ENCODE measurements at places on chromosomes 13 and 19.

GRCh38 chr13:36820222-36820621 lies 1.2 kb downstream of the RFXAP start:
- no peak for DNase-seq

- no peak for DNase-seq
These were observed 9.9 kb upstream of the RCBTB2 start for GRCh38 chr13:48542581-48543341.

GRCh38 chr13:21365574-21365973 lies 93.5 kb downstream of the ZDHHC20 start:
- DNase-seq: no peak

GRCh38 chr19:45577111-45577905 lies 7.3 kb downstream of the OPA3 start:
- DNase-seq: peak; percentile 99

- DNase-seq: peak; percentile 26
These were observed 3.3 kb upstream of the OPA3 start for GRCh38 chr19:45587873-45588272.

GRCh38 chr13:34469196-34469986 lies 472.7 kb upstream of the NBEA start:
- DNase-seq: peak; percentile 18

- DNase-seq: no peak
These were observed 5.7 kb upstream of the PNPLA6 start for GRCh38 chr19:7529610-7530490.

GRCh38 chr13:110610955-110611595 lies 4.3 kb upstream of the NAXD start:
- no peak for DNase-seq

- no peak for DNase-seq
These were observed 2.1 kb downstream of the DMKN start for GRCh38 chr19:35511337-35511736.

DNA sequence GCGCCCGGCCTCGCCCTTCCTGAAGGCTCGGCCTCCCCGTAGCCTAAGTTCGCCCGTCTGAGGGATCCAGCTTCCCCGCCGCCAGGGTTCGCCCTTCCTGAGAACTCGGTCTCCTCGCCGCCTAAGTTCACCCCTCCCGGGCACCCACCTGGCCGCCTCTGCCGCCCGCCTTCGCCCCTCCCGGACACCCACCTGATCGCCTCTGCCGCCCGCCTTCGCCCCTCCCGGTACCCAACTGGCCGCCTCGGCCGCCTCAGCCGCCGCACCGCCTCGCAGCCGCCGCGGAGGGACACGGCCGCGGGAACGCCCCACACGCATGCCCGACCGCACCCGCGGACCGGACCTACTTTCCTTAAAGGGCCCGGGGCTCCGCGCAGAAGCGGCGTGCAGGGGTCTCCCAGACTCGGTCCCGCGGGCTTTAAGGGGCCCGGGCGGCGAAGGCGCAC lies at the start of gene MOB3A:
Gene MOB3A (minus strand): TSS at position 293 of the 446 bp plus-strand sequence. CDS start 17,766 bp downstream, outside the sequence.
- no peak for DNase-seq

GRCh38 chr19:38079926-38080380 lies 144.1 kb downstream of the DPF1 start:
- DNase-seq: peak; percentile 40

DNA sequence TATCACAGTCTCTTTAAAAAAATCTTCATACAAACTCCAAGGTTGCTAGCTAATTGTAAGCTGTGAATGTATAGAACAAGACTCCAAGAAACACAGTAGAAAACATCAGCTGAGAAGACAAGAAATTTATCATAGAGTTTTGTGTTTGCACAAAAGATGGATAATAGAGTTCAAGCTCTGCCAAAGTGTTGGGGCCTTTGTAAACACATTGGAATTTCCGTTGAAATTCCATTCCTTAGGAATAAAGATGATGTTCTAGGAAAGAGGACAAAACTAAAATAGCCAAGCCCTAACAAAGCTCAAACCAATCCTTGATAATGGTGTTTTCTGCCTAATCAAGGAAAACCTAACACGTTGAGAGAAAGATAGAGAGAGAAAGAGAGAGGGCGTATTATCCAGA lies 20.6 kb downstream of the LRRC63 start:
- no peak for DNase-seq

- DNase-seq: no peak
These were observed 6.3 kb downstream of the THSD1 start for GRCh38 chr13:52399708-52400107.

GRCh38 chr19:46606019-46606418 lies 4.9 kb downstream of the CALM3 start:
- DNase-seq: no peak

DNA sequence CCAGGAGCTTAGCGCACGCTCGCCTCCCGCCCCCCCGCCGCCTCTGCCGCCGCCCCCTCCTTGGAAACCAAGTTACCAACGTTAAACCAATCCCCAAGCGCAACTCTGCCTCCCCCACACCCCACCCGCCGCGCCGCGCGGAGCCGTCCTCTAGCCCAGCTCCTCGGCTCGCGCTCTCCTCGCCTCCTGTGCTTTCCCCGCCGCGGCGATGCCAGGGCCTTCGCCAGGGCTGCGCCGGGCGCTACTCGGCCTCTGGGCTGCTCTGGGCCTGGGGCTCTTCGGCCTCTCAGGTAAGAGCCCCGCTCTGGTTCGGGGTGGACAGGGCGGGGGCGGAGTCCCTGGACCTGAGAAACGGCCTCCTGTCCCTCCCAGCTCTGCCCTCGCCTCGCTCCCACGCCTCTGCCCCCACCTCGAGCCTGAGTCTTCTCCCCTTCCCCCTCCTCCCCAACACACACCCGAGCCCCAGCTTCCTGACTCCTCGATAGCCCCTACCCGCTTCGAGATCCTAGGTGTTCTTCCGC lies at the start of gene ICAM5:
Gene ICAM5 (plus strand): TSS at position 117 of the 521 bp plus-strand sequence. CDS start 92 bp downstream, at position 209.
- no peak for DNase-seq

DNA sequence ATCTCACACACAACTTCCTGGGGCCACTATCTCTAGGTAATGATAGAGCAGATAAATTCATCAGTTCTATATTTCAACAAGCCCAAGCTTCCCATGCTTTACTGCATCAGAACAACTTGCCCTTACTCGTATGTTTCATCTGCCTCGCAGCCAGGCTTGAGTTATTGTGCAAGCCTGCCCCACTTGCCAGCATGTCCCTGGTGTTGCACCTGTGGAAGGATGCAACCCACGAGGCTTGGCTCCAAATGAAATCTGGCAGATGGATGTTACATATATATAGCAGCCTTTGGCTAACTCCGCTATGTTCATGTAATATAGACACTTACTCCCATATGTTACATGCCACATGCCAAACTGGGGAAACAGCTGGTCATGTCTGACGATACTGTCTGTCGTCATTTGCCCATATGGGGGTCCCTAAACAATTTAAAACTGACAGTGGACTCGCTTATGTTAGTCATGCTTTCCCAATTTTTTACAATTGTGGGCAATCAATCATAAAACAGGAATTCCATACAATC lies 6.2 kb downstream of the ERVK3-1 start:
- DNase-seq: no peak

DNA sequence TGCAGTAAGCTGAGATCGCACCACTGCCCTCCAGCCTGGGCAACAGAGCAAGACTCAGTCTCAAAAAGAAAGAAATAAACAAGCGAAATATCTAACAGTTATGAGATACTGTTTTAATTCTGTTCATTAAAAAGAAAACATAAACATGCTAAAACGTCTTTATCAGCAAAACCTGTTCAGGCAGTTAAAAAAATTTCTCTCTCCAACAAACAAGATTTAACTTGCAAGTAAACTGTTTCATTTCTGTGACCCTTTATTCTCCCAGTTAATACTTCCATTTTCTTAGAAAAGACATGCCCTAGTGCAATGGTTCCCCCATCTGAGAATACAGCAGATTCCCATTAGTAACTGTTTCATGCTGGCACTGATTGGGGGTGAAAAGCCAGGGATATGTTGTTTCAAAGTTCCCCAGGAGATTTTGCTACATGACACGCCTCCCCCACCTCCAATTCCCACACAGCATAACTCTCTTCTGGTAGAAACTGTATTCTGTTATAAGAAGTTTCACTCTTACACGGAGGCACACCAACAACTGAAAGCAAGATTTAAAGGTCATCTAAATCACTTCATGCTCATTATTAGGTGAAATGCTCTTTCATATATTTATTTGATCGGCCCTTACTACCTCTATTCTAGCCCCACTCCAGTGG lies 24.4 kb downstream of the ELF1 start:
- no peak for DNase-seq

DNA sequence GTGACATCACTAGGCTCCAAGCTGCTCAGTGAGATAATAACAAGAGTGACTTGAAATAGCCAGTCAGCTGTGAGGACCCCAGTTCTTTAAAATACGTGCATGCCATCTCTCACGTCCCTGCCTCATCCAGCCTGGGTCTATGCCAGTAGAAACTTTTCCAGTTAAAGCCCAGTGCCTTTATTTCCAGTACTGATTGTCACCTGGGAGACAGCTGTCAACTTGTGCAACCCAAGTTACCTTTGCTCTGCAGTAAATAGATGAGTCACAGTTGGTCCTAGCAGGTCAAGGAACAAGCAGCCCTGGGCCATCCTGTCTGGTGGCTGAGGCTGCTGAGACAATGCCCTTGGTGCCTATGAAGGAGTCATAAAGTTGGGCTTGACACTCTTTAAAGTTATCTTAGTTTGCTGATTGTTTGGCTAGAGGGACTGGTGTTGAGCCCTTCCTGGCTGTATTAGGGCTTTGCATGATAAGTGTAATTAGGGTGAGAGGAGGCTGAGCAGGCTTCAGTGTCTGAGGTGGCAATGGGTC lies 228.7 kb downstream of the LACC1 start:
- peak; percentile 62 for DNase-seq

DNA sequence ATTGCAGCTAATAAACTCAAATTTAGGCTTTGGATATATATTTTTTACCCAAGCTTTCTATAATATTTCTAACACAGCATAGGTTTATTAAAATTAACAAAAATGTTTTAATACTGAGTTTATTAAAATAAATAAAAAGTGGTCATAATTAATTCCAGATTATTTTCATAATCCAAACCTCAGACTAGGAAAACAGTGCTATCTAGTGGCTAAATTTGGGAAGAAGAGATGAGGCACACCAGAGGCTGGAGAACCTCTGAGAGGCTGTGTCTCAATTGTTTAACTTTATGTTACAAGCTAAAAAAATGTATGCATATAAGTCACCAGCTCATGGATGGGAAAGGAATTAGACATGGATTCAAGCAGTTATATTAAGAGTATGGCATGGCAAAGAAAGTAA lies 392.5 kb downstream of the DIAPH3 start:
- no peak for DNase-seq

DNA sequence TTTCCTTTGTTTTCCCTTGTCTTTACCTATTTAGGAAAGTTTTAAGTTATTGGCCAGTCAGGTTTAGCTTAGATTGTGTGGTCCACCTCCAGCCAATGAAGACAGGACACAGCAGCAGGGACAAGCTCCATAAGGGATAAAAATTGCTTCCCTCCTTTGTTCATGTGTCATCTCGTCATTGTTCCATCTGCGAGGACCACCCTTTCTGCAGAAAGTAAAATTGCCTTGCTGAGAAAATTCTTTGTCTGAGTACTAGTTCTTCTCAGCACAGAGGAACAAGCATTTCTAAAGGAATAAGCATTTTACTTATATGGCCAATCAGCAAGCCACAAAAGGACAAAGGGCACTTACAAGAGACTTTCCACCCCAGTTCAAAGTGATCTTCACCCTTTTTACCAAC lies 11.4 kb downstream of the ZNF560 start:
- DNase-seq: no peak

DNA sequence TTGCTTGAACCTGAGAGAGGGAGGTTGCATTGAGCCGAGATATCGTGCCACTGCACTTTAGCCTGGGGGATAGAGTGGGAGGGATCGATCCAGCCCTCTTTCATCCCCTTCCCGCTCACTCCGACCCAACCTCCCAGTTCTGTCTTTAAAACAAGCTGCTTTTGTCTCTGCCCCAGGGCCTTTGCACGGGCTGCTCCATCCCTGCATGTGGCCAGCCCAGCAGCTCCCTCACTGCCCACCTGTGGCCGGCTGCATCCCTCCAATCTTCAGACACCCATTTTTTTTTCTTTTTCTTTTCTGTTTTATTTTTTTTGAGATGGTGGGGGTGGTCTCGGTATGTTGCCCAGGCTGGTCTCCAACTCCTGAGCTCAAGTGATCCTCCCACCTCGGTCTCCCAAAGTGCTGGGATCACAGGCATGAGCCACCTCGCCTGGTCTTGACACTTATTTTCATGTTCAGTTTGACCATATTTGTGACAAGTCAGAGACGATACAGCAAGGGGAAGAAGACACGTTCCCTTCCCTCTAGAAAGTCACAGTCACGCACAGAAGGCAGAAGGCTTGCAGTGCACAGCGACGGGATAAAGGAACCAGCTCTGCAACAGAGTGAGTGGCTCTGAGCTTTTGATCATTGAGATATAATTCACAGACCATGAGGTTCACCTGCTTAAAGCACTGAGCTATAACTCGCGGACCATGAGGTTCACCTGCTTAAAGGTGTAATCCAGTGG lies 31.8 kb downstream of the EFNA2 start:
- DNase-seq: no peak

DNA sequence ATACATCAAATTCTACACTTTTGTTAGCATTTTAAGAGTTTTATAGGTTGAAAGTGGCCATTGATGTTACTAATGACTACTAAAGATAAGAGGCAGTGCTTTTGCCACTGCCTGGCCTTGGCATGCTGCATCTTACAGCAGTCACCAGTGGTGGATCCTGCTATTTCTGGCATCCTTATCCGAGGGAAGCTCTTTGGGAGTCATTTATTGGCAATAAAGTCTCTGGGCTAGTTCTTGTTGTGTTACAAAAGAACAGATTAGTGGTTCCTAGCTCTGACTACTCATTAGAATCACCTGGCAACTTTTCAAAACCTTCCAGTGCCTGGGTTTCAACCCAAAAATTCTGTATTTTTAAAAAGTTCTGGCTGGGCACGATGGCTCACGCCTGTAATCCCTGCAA lies 94.5 kb downstream of the ZMYM2 start:
- no peak for DNase-seq

Measured in PC-9 (cell line).